ENCODE measurements at places on chromosomes 6 and 20. TPM values are rescaled to one million over a fixed set of nuclear protein-coding genes. Genes with fewer than 3 reads are reported as not detected.

C20orf144 gene
- polyA plus RNA-seq = not detected

MYLK4 gene
- polyA plus RNA-seq = 1.1 TPM

DNA sequence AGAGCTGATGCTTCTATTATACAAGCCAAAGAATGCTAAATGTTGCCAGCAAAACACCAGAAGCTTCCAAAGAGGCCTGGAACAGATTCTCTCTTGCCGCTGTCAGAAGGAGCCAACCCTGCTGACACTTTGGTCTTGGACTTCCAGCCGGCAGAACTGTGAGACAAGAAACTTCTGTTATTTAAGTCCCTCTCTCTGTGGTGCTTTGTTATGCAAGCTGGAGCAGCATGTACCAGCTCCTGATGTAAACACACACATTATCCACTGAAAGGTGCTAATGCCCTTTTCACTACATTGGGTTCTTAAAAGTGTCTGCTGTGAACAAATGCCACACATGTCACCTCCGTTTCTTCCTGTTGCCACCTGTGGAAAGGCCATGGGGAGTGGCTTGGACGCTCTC is 25.9 kb upstream of the PRELID3B start:
- no peak for DNase-seq

SLC23A2 gene
- polyA plus RNA-seq = 4.8 TPM

HLA-DQB1 gene
- polyA plus RNA-seq = 48.0 TPM

All from kidney (tissue), 22 donors.